ENCODE measurements at places on chromosomes 16 and 17.

- DNase-seq = no peak
Observed at GRCh38 chr16:3754081-3754703, 36.9 kb upstream of the TRAP1 start.

DNA sequence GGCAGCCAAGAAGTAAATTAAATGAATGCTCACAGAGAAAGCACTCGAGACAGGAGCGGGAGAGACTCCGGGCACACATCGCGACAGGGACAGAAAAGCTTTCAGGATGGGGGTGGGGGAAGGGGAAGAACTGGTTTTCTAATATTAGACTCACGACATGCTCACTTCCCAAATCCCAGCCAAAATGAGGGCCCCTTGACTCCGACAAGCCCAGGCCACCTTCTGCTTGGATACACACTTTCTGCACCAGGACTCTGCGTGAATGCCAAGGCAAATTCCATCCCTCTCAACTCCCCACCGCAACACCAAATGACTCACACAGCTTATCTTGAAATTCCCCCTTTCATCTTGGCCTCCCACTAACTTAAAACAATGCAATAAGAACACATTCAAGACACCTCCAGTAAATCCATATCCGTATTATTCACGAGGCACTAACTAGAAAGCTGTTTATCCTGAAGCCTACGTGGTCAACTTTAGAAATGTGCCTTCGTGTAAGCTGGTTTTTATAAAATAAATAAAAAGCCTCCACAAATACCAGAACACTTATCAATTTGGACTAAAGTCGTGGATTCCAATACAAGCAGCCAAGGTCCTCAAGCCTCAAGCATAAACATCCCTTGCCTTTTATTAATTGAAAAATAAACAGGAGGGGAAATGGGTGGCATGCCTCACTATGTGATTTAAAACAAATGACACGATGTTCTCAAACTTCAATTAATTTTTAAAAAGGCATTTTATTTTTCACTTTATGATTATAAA is 46.1 kb downstream of the NXN start:
- DNase-seq = peak; percentile 60

- DNase-seq = no peak
Observed at GRCh38 chr16:65782611-65783600, 583.6 kb upstream of the CDH5 start.

GRCh38 chr16:79411805-79412204 is 188.7 kb downstream of the MAF start:
- DNase-seq = no peak

- DNase-seq = no peak
Observed at GRCh38 chr17:32746280-32746679, 130.6 kb downstream of the MYO1D start.
